ENCODE measurements at places on chromosomes 2 and 18.

GRCh38 chr2:47174733-47175361 is 19.7 kb upstream of the STPG4 start:
- no peak for DNase-seq

- DNase-seq: no peak
Observed at GRCh38 chr18:73752965-73753364, 394.7 kb downstream of the FBXO15 start.

GRCh38 chr18:34550902-34551301 is 159.2 kb upstream of the DTNA start:
- DNase-seq: no peak

- no peak for DNase-seq
Observed at GRCh38 chr18:69957747-69958146, 10.1 kb upstream of the CD226 start.

GRCh38 chr18:14961991-14962390 is 214.0 kb downstream of the ANKRD30B start:
- DNase-seq: no peak

DNA sequence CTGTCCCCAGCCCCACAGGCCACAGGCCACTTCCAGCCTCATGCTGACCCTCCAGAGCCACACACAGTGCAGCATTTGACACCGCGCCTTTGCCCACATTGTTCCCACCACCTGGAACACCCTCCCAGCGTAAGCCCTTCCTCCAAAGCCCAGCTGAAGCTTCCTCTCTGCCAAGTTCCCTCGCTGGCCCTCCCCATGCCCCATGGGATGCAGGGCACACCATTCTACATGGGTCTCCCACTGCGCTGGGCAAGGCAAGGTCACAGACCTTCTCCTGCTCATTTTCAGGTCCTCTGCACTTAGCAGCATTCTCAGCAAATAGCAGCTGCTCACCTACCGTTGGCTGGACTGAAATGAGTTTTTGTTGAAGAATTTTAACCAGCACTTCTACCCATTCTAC is 455.5 kb downstream of the EIPR1 start:
- DNase-seq: no peak

DNA sequence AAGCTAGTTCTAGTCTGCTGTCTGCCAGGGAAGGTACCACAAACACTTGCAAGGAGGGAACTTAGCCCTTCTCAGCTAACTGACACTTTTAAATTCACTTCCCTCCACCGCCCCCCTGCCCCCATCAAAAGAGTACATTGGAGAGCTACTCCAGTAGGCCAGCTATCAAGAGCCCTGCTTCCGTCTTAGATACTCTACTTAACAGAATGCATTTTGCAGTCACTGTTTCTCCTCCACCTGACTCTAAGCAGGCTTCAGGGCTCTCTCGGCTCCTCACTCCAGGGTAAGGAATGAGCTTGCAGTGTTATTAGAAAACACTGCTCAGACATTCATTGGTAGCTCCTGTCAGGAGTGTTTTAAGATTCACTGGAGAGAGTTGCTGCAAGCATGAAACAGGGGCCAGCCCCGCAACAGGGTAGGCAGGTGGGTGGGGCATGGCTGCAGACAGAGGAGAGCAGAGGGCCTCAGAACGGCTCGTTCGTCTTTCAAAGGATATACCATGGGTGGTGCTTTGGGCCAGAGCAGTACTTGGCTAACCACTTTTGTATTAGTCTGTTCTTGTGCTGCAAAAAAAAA is 35.3 kb upstream of the PDCL3 start:
- no peak for DNase-seq

GRCh38 chr2:16900405-16901025 is 234.9 kb upstream of the CYRIA start:
- no peak for DNase-seq

DNA sequence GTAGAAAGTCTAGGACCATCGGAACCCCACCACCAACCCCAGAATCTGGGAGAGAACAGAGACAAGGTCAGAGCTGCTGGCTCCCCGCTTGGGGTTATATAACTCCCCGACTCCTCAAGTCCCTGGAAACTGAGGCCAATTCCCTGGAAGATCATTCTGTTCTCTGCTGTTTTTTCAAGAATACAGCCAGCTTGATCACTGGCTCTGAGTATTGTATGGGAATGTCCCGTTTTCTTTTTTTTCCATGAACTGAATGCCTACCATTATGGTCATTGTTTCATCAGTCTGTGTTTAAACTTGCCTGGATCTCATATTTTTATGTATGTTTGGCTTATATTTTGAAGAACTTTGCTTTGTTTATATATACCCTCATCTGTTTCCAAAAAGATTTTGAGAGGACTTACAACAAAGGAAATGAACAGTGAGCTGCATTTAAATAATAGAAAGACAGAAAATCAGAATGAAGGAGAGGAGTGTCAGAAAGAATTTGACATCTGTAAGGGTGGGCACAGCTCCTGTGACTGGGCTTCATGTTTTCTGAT is 90.0 kb upstream of the ALPP start:
- no peak for DNase-seq

GRCh38 chr2:80519121-80519643 is 214.6 kb upstream of the LRRTM1 start:
- no peak for DNase-seq

DNA sequence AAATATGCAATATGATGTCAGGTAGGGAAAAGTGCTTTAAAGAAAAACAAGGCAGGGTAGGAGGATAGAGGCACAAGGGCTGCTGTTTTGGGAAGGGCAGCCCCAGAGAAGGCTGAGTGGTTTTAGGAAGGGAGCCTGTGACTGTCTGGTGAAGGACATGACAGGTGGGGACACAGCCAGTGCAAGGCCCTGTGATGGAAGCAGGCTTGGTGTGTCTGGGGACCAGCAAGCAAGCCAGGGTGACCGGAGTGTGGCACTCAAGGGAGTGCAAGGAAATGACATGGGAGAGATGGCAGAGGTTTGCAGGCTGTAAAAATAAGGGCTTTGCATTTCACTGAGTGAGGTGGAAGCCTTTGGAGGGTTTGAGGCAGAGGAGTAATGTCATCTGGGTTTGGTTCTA is 62.0 kb downstream of the LTBP1 start:
- DNase-seq: no peak

DNA sequence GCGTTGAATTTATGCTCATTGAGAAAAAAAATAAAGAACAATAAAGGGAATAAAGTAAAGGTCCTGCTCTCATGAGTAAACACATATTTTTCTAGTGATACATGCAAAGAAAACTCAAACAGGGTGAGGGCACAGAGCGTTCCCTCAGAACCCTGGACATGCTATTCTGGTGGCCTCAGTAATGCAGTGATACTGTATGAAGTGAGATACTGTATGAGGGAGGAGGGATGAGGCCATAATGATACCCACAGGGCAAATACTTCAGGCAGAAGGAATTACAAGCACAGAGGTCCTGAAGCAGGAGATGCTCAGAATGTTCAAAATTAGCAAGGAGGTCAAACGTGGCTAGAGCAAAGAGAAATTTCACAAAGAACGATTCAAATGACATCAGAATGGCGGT is 28.4 kb upstream of the RNU4ATAC start:
- DNase-seq: no peak

DNA sequence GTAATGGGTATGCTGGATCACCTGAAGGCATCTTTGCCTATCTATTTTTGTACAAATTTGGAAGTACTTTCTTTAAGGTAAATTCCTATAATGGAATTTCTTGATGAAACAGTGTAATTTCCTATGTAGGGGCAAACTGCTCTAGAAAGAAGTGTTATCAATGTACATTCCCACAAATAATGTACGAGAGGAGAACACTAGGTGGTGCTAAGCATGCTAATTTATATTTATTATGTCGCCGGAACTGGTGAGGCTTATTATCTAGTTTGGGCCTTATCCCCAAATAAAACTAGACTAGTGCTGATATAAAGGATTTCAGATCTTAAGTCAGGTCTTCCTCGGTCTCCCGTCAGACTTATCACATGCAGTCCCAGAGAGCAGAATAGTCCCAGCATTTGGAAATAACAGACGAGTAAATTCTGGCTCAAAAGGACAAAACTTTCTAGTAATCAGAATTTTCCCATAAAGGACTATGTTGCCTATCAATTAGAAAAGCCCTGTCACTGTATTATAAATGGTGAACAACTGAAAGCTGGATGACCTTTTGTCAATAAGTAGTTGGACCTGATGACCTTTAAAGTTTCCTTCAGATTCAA is 86.9 kb upstream of the RBBP8 start:
- DNase-seq: no peak

GRCh38 chr2:42977270-42978174 is 185.1 kb upstream of the HAAO start:
- DNase-seq: no peak

DNA sequence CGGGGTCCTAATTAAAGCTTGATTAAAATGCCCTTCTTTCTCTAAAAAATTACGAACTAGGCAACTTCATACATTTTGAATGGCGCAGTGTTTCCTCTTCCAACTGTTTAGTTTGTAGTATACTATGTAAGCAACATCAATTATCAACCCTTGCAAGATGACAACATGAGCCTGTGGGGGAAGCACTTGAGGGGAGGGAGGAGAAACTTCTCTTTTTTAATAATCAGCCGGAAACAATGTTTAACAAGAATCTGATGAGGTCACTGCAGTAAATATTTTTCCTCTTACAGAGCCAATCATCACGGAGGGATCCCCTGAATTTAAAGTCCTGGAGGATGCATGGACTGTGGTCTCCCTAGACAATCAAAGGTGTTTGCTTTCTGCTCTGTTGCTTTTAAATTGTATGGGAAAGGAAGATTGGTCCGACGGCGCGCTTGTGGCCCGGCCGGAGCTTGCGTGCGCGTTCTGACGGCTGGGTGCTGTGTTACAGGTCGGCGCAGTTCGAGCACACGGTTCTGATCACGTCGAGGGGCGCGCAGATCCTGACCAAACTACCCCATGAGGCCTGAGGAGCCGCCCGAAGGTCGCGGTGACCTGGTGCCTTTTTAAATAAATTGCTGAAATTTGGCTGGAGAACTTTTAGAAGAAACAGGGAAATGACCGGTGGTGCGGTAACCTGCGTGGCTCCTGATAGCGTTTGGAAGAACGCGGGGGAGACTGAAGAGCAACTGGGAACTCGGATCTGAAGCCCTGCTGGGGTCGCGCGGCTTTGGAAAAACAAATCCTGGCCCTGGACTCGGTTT is 5.3 kb upstream of the DLX1 start:
- DNase-seq: no peak

DNA sequence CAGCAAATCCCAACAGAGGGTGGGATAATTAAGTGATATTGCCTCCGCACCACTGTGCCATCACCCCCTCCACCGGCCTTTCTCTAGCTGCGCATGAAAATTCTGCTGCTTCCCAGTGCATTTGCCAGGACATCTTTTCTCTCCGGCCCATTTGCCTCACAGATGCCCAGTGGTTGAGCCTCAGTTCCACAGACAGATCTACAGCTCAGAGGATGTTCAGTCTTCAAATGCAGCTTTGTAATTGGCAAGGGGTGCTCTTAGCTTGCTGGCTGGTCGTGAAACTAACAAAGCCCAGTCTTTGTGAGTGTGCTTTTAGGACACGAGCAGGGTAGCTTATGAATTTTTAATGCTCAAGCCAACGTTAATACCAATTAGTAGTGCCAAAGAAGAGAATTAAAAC is 253.3 kb upstream of the REV1 start:
- no peak for DNase-seq

DNA sequence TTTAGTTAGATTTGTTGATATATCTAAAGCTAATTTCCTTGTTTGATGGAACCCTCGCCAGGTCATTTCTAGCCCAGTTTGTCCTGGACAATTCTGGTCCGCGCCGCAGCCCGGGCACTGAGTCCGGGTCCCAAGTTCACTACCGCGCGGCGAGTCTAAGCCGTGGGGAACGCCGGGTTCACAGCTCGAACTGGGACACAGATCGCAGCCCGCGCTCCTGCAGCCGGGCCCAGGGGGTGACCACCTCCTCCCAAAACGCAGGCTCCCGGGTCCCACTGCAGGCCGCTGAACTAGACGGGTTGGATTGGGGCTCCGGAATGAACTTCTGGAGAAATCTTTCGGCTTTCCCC is 681 bp downstream of the ACADL start:
- DNase-seq: no peak

- DNase-seq: no peak
Observed at GRCh38 chr2:203551778-203552177, 16.7 kb upstream of the RAPH1 start.

DNA sequence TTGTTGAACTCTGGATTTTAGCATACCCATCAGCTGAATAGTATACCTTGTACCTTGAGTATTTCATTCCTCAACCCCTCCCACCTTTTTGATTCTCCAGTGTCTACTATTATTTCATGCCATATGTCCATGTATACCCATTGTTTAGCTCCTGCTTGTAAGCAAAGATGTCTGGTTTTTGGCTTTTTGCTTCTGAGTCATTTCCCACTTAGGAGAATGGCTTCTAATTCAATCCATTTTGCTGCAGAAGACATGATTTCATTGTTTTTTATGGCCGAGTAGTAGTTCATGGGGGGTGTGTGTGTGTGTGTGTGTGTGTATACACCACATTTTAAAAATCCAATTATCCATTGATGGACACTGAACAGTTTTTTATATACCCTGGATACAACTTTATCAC is 24.3 kb upstream of the MOCOS start:
- no peak for DNase-seq

DNA sequence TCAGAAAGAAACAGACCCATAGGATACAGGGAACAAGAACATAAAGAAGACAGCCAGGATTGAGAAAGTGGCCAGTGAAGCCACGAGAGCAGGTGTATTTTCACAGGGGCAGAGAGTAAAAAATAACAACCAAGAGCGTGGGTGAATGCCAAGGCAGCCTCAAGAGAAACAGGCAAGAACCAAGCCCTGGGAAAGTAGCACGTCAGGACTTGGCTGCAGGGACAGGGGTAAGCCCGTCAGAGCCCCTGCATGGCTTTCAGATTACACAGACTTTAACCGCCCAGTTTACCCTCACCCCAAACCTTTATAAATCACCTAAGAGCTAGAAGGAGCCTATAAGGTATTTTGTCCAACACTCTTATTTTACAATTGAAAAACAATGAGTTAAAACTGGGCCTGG is 43.7 kb downstream of the ARL4C start:
- no peak for DNase-seq

GRCh38 chr2:127479866-127480743 is 46.2 kb downstream of the IWS1 start:
- DNase-seq: no peak

- DNase-seq: no peak
Observed at GRCh38 chr2:85862426-85862825, 26.4 kb downstream of the ST3GAL5 start.

DNA sequence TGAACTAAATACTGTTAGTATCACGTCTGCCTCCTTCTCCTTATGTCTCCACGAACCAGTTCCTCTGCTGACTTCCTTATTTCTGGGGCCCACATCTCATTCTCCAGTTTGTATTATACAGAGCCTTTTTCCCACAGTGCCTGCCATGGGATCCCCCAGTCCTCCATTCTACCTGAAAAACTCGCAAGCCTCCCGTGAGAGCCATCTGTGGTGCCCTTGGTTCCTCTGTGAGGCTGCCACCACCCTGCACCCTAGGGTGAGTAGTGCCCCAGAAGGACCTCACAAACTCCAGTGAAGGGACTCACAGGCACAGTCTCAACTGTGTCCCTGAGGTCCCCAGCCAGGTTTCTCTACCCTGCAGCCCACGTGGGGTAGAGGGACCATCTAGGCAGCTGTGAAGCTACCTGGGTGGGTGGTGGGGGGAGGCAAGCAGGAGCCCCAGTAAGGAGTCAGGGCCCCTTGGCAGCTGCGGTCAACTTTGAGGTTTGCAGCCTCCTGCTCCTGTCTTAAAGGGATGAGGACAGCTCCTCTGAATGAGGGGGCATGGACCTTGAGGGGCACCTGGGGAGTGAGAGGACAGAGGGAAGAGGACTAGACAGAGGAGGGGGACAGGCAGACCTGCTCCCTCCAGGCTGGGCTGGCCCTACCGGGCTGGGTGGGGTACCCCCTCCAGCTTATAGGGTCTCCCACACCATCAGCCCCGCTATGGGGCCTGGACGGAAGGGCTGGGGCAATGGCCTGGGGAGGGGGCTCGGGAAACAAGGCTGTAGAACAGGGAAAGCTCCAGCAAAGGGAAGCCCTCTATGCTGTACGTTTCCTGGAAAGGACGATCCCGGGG is 1.0 kb downstream of the PSTPIP2 start:
- DNase-seq: no peak

Data from stimulated activated CD8-positive, alpha-beta memory T cell treated with anti-CD3 and anti-CD28 coated beads, Interleukin-15, amount 100 ng/mL, for 24 hours (primary cell).